ENCODE measurements at places on chromosomes 5 and 9. TPM values are rescaled to one million over a fixed set of nuclear protein-coding genes. Genes with fewer than 3 reads are reported as not detected.

The APBA1 gene
- 0.05 TPM for total RNA-seq

The HRCT1 gene
- not detected for total RNA-seq

The ANKRD34B gene
- total RNA-seq: not detected

The IL5 gene
- 24.1 TPM for total RNA-seq

The SLC34A1 gene
- total RNA-seq: not detected

The HTR4 gene
- total RNA-seq: not detected

The SCGB3A1 gene
- not detected for total RNA-seq

The IL9 gene
- total RNA-seq: 74.3 TPM

The BNC2 gene
- total RNA-seq: 0.29 TPM

The DAPK1 gene
- total RNA-seq: 4.0 TPM

The MARVELD2 gene
- total RNA-seq: 0.48 TPM

The DMRTA1 gene
- total RNA-seq: not detected

The PCDHGB6 gene
- 0.08 TPM for total RNA-seq

The TNFSF8 gene
- 192 TPM for total RNA-seq

The JADE2 gene
- total RNA-seq: 83.6 TPM

The TERT gene
- 16.7 TPM for total RNA-seq

The ZNF618 gene
- 0.19 TPM for total RNA-seq

The TMEM215 gene
- total RNA-seq: not detected

The RHOBTB3 gene
- 2.2 TPM for total RNA-seq

The SOX30 gene
- total RNA-seq: 0.08 TPM

The PCDHA8 gene
- not detected for total RNA-seq

The HMMR gene
- 3.1 TPM for total RNA-seq

The C5 gene
- 0.27 TPM for total RNA-seq

The HSD17B4 gene
- 69.7 TPM for total RNA-seq

The CLK4 gene
- 21.2 TPM for total RNA-seq

The OTULINL gene
- 4.8 TPM for total RNA-seq

The TAF1L gene
- total RNA-seq: not detected

The TAF11L10 gene
- total RNA-seq: not detected

The RNF20 gene
- 36.8 TPM for total RNA-seq

The PTGDS gene
- total RNA-seq: 0.51 TPM

The LHX3 gene
- total RNA-seq: not detected

The PTGES gene
- total RNA-seq: not detected

The CDKN2B gene
- total RNA-seq: 0.16 TPM

The RALGDS gene
- 46.7 TPM for total RNA-seq

The SQSTM1 gene
- 111 TPM for total RNA-seq

The PCSK5 gene
- 1.7 TPM for total RNA-seq

The CSF2 gene
- total RNA-seq: 277 TPM

The CAMK2A gene
- total RNA-seq: not detected

The IFNE gene
- not detected for total RNA-seq

The GABRB2 gene
- not detected for total RNA-seq

The FOXD4 gene
- total RNA-seq: 0.10 TPM

The OR1J2 gene
- total RNA-seq: not detected
